ENCODE measurements at places on chromosomes 4 and X.

- peak; percentile 69 for DNase-seq
These were observed at the start of gene CTBP1 for GRCh38 chr4:1248245-1249147. TSS of gene CTBP1 (minus strand) at chr4:1249130. CDS start at chr4:1241331, 7,799 bp downstream.

DNA sequence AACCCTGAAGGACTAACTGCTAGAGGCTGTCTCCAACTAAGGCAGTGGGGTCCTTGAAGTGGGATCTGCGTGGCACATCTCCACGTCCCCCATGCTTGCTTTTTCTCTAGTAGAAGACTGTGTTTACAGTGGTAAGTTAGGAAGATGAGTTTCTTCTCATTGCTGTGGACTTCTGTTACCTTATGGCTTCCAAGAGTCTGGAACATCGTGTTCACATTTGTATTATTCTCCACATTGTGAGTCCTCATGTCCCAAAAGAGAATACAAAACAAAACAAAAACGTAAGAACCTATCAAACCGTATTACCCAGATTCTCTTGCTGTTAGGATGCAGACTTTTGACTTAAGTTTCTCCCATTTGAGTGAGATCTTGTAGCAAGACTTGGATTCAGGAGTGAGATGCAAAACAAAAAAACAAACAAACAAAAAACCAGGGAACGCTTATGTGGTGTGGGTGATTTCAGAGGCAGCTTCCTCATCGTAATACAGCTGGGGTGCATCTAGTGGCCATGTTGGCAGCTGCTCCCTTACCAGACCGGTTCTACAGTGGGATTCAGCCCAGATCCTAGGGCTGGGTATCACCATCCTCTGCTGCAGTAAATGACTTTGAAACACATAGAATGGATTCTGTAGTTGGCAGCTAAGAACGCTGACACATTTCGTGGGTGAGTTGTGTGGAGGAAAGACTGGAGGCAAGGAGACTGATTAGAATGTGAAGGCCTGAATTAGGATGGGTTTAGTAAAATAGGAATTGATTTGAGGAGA is 41.3 kb downstream of the TMEM131L start:
- no peak for DNase-seq

DNA sequence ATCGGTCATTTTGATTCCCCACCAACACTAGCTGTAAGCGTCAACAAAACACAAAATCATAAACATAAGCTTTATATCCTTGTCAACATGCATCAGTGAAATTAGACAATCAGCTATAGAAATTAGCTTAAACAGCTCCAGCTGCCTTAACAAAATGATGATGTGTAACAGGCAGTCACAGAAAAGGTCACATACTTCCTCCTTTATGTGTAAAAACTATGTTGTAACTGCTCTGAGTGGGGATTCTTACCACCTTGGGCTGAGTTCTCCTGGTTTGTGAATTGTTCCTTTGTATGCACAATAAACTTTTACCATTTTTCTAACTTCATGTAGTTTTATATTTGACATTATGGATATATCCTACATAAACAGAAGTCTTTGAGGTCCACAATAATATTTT is 73.9 kb upstream of the MAP9 start:
- no peak for DNase-seq

DNA sequence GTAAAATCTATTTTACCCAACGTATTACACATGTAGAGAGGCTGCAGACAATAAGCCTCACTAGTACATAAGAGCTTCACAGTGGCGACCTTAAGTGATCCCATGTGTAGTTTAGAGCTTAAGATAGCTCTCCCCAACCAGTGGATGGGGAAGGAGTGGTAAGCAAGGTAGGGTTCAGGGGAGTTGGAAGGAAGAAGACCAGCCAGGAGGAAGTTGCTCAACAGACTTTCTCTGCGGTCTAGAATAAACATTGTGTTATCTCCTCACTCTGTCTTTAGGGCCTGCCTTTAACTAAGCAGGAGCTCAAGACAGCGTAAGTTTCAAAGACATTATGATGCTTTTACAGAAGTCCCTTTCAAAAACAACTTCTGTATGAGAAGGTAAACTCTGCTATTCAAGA is 16.8 kb downstream of the MEPE start:
- DNase-seq, result no peak

GRCh38 chrX:145881175-145881995 is 63.8 kb downstream of the SLITRK2 start:
- no peak for DNase-seq

- DNase-seq, result no peak
These were observed 268.6 kb upstream of the SLIT2 start for GRCh38 chr4:19983072-19983471.

- DNase-seq, result no peak
These were observed 159.4 kb downstream of the TRAM1L1 start for GRCh38 chr4:116925900-116926457.

DNA sequence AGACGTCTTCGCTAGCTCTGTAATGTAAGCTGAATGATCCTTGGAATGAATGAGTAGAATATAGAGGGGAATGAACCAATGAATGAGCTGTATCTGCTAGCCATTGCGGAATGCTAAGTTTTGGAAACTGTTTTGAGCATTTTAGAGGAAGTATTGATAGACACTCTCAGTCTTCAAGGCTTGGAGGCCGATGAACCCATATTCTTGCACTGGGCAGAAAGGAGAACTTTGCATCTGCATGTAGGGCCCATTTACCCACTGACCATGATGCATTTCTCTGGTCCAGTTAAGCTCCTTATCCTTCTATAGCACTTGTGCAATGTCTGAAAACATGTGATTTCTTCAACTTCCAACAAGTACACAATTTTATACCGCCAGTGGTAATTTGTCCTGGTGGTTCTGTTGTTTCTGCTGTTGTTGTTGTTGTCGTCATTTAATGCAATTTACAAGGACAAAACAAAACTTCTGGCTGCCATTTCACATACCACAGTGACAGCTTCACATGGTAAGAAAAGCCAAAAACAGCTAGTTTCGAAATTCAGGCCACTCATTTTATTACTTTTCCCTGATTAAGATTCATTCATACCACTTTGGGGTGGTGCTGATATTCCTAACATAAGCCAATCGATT is 85.0 kb upstream of the MTM1 start:
- DNase-seq, result no peak

DNA sequence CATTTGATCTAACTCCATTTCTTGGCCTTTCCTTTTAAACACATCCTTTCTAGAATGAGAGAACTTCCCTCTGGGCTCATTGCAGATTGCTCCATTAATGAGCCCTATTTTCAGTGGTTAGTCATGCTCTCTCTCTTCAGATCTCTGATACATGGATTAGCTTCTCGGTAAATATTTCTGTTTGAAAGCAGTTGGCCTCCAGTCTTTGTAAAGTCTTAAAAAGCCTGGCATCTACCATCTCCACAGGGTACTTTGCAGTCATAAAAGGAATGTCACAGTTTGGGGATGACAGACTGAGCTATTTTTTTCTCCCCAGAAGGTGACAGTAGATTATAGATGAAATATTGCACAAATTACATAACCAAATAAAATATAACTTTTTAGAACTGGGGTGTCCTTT is 72.7 kb downstream of the UNC5C start:
- no peak for DNase-seq

DNA sequence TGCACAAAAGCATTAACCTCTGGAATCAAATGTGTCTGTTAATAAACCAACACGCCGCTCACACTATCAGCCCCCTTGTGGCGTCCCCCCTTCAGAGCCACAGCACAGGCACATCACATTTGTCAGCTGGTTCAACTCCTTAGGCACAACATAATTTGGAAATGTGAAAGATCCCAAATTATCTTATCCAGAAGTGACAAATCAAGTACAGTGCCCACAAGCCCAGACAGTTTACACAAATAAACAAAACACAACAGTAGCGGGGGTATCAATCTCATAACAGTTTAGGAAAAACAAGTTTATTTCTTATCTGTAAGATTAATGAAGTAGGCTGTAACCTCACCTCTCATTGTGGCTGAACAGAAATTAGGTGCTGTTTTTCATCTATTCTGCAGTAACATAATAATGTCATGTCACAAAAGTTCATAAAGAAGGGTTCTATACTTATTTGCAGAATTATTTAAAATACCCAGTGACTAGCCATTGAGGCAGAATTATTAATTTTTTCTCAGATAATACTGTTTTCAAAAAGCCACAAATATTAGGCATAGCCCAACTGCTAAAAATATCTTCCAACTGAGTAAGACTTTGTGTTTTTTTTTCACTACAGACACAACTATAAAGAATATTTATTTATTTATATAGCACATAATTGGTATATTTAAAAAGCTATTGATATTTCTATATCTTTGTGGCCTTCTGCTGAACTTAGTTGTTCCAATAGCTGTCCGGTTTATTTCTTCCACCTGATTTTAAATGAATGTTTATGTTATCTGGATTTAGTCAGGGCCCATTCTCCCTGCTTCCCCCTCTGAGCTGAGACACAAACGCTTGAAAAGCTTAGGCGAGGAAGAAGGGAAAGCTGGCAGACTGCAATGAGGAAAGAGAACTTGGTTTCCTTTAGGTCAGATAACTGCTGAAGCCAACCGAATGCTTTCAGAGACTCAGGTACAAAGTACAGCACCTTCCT is 214.7 kb downstream of the QDPR start:
- DNase-seq, result no peak

GRCh38 chrX:107747596-107748161 is 27.9 kb downstream of the TSC22D3 start:
- no peak for DNase-seq

DNA sequence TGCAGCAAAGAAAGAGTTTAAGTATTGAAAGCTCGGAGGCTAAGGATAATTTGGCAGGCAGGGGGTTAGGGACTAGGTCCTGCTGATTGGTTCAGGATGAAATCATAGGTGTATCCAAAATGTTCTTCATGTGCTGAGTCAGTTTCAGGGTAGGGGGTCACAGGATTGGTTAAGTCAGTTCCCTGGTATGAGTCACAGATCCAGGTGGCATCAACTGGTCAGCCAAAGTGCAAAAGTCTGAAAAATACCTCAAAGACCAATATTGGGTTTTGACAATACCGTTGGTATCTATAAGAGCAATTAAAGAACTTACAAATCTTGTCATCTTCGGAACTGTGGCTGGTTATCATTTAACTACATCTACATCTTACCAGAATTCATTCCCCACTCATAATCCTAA is 25.6 kb upstream of the PRDM8 start:
- DNase-seq, result no peak

DNA sequence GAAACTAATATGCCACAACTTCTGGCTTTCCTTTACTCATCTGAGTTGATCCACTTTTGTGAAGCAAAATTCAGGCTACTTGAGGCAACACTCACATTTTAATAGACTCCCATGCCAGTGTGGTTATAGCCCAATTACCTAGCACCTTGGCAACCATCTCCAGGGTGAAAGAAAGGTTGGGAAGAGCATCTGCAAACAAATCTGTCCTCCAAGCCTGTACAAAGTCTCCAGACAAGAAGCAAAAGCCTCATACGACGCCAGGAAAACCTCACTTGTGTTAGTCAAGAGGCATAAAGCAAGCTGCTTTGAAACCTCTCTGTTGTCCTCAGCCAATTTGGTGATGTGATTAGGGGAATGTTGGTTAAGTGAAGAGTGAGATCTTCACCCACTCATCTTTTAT is 246.6 kb downstream of the THOC2 start:
- DNase-seq, result no peak

- DNase-seq, result no peak
These were observed 142.8 kb downstream of the PJA1 start for GRCh38 chrX:69022430-69022829.

DNA sequence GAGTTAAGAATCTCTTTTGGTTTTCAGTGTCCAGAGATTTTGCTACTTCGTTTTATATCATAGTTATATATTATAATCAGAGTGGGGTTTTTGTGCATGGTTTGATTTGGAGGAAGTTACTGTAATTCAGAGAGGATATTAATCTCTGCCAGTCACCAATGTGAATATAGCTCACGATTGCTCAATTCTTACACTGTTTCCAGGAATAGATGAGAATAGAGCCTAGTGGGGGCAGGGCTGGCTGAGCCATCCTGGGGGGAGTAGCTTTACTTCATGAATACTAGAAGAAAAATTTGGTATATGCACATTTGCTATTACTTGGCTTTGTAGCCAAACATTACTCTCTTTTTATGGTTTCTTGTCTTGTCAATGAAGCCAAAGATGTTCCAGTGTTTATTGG is 60.9 kb upstream of the TRPC3 start:
- DNase-seq, result no peak

- no peak for DNase-seq
These were observed 58.9 kb downstream of the DOCK11 start for GRCh38 chrX:118554511-118554910.

DNA sequence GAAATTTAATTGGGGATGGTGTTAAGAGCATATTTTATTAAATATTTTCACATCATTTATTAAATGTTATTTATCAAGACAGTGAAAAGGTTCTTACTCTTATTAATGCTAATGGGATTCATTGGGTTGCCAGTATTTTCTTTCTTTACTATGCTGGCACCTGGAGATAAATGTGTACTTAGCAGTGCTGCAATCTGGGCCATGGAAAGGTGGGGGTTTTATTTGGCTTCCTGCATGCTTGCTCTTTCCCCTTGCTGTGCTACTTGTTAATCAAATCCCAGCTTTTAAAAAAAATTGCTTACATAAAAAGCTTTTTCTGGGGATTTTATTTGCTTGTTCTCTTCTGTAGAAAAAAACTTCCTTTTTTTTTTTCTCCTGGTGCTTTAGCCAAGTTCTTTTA is 48.3 kb downstream of the ZAR1 start:
- DNase-seq, result no peak

DNA sequence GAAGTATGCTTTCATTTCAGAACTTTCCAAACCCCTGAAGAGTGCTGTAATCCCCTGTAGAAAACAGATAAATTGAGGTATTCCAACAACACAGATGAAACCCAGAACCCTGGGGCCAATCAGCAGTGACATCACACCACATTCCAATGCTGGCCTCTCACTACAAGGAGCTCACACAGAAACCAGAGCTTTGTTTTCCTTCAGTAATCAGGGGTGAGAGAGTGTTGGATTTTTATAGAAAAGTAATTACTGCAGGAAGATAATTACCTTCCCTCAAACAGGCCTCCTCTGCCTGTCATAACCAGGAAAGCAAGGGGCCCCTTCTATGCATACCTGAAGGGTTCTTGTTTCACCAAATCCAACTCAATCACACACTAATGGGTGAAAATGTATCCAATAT is 246.2 kb downstream of the SCFD2 start:
- DNase-seq, result no peak

DNA sequence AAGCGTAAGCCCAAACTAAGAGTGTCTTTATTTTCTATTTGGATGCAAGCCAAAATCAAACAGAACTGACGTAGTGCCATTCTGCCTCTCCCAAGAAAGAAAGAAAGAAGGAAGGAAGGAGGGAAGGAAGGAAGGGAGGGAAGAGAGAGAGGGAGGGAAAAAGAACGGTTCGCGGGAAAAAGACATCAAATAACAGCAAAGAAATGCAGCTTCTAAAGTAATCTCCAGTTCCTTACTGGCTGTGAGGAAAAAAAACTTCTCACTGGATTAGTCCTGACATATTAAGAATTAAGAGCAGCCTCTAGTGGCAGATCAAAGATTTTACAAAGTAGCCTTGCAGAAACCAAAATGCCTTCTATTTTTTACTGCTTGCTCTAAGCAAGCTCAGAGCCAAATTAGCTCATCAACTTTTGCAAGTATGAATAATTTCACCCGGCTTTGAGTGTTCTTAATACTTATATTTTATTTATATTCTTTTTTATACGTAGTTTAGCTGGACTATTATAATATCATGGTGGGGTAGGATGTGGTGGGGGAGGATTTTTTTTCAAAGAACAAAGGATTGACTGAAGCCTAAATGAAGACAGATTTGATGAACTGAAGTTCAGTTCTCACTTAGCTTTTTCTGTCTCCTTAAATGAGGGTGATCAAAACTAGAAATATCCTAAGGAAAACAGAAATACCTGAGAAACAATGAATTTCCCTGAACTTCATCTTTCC is 36.6 kb downstream of the PITX2 start:
- no peak for DNase-seq

Measured in stimulated activated CD8-positive, alpha-beta memory T cell treated with anti-CD3 and anti-CD28 coated beads, Interleukin-7, amount 100 ng/mL, for 1 hour (primary cell).